ENCODE measurements at places on chromosomes 1 and 21.
A peak's percentile ranks its signal among the peaks of the same experiment; 100 is the strongest.

- no peak for DNase-seq
Measured at GRCh38 chr1:230504310-230504709, 78.2 kb upstream of the PGBD5 start.

DNA sequence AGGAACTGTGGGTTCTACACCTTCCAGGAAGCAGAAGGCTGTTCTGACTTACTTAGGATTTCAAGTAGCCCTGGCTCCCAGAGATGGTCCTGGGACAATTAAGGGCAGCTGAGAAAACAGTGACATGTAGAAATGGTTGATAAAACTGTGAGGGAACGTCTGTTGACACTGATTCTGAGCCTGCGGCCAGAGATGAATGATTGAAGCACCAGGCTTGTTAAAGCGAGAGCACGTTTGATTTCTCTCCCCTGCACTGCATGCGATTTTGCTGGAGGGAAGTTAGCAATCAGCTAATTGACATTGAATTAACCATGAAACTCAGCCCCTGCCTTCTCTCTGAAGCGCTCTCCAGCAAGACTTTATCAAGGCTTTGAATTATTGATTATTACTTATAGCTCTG is 29.9 kb upstream of the POU3F1 start:
- peak; percentile 61 for DNase-seq

DNA sequence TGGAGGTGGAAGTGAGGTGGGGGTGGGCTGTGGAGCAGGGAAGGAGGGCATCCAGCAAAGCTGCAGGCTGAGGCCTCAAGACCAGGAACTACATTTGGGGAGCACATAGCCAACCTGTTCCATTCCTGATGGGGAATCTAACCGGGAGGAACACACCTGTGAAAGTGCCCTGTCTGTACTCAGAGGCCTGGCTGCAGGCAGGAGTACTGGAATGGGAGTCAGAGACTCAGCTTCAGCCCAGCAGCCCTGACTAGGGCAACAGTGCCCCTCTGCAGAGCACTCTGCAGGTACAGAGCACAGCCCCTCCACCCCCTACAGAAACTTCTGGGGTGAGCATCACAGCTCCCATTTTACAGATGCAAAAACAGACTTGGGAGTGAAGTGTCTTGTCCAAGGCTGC is 126.4 kb downstream of the DMRTB1 start:
- no peak for DNase-seq

DNA sequence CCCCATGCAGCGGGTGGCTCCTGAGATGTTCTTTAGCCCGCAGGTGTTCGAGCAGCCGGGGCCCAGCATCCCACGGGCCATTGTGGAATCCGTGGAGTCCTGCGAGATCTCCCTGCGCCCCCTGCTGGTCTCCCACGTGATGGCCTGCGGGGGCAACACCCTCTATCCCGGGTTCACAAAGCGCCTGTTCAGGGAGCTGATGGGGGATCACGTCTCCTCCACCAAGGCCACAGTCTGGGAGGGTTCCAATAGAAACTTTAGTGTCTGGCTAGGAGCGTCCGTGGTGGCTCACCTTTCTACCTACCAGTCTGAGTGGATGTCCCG is 71.0 kb downstream of the ACTL8 start:
- DNase-seq, result no peak

GRCh38 chr1:217078078-217078690 is 355.0 kb upstream of the ESRRG start:
- DNase-seq, result peak; percentile 57

- no peak for DNase-seq
Measured at GRCh38 chr1:107622966-107623365, 342.0 kb downstream of the VAV3 start.

DNA sequence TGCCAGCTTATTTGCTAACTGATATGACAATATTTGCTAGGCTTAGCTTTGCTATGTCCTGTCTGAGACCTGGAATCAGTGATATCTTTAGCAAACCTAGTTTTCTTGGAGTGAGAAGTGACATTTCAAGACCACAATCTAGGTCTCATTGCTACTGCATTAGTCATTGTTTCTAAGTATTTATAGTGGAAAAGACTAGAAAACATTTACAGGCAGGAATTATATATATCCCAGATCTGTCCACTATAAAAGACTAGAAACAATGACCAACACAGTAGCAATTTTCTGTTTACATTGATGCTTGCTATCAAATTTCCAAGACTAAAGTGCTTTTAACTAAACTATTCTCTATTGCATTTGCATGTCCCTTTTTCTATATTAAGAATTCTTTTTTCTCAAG is 5.0 kb upstream of the RGS18 start:
- no peak for DNase-seq

GRCh38 chr1:39490596-39491145 is 765 bp upstream of the BMP8A start:
- peak; percentile 97 for DNase-seq

GRCh38 chr1:200921571-200922110 is 26.9 kb downstream of the INAVA start:
- no peak for DNase-seq

- no peak for DNase-seq
Measured at GRCh38 chr21:15875286-15875685, 145.5 kb downstream of the USP25 start.

DNA sequence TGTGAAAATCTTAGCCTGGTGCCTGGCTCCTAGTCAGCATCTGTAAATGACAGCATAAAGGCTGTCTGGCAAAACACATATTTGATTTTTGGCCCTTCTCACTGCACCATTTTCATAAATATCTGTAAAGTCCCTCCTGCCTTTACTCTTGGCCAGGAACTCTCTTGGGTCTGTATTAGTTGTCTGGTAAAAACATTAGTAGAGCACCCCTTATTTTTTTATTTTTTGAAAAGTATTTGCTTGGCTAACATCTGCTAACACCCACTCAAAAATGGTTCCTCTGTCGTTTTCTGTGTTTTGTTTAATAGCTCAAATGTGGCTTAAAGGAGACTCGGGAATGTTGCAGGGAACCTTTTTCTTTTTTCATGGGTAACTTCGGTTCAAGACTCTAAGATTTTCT is 293.4 kb downstream of the HMCN1 start:
- DNase-seq, result no peak

DNA sequence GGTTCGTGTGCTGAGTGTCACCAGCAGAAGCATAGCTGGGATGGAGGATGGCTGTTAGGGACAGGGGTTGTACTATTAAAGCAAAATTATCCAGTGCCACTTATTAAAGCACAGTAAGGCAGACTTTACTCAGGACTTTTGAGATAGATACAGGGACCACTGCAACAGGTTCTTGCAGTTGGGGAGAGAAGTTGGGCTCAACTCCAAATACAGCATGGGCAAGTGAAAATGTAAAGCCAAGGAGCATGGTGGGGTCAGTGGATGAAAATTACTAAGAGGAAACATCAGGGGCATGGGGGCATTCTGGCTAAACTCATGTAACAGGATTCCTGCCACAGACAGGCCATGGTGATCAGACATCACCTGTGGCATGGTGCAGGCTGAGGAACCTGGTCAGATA is 15.0 kb upstream of the REN start:
- no peak for DNase-seq

DNA sequence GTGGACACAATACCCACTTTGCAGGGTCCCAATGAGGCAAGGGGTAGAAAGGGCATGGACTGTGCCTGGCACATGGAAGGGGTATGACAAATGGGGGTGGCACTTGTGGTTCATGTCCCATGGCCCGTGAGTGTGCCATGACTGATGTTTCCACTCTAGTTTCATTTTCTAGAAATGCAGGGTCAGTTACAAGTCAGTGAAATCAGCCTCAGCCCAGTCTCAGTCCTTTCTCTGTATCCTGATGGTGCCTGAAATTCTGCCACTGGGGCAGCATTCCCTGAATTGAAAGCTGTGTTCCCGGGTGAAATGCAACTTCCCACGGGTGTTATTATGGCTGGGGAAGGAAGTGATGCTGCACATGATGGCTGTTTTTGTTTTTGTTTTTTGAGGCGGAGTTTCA is 110.8 kb upstream of the ZBTB40 start:
- no peak for DNase-seq

DNA sequence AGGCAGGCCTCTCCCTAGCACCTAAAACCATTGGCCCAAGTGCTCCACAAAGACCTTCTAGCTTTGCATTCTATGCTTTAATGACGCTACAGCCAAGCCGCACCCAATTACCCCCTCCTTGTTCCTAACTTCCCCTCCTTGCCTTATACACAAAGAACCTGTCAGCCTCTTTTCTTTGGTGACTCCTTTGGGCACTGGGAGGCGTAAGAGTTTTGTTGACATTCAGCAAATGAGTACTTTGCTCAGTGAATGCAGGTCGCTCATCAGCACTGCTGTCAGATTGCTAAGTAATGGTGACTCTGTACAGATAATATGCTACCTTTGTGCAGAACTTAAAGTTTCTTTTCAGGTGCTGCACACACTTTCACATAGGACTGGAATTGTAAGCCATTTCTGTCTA is 187.6 kb upstream of the FAM78B start:
- DNase-seq, result peak; percentile 53

- no peak for DNase-seq
Measured at GRCh38 chr1:115922801-115923200, 53.5 kb upstream of the SLC22A15 start.

DNA sequence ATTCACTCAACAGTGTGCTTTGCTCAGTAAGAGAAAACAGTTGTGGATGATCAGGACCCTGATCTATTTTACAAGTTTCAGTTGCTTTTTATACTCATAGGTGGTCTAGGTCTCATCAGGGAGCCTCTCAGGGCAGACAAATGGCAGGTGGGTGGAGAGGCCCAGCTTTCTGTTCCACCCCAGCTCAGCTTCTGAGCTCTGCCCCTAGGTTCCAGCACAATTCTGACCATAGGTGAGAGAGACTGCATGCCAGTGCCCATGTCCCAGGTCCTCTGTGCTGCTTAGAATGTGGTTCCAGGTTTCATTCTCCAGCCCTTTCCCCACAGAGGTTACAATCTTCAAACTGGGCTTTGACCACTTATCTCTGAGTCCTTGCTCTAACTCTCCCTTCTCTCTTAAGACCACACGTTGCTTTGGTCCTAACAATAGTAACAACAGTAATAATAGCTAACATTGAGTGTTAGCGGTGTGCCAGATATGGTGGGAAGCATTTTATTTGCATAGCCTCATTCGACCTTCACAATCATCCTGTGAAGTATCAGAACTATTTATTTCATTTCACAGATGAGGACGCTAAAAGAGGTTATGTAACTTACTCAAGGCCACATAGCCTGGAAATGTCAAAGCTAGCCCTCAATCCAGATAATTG is 19.6 kb upstream of the DUSP10 start:
- no peak for DNase-seq

- DNase-seq, result no peak
Measured at GRCh38 chr1:206006946-206007345, 3.8 kb upstream of the RAB7B start.

DNA sequence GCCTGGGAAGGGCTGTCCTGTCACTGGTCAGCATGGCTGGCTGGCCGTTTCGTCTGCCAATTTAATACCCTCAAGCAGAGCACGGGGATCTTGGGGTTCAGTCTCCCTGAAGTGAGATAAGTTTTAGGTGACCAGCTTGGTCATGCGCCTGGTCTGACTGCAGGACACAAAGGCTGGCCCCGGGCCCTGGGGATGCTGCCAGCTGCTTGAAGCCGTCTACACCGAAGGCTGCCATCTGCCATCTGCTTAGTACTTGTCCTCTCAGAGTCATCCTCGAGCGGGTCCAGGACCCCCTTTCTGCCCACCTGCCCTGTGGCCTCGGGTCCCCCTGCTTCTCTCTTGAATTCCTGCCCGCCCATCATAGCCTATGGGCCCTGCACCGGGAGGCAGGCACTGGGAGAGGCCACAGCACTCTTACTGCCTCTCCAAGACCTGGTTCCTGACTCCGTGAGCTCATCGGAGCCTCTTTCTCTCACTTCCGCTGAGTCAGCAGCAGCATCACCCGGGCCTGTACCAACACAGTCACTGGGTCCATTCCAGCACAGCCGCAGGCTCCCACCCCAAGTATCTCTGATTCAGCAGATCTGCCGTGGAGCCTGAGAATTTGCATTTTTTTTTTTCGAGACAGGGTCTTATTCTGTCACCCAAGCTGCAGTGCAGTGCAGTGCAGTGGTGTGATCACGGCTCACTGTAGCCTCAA is 7.0 kb downstream of the FBLIM1 start:
- DNase-seq, result no peak

DNA sequence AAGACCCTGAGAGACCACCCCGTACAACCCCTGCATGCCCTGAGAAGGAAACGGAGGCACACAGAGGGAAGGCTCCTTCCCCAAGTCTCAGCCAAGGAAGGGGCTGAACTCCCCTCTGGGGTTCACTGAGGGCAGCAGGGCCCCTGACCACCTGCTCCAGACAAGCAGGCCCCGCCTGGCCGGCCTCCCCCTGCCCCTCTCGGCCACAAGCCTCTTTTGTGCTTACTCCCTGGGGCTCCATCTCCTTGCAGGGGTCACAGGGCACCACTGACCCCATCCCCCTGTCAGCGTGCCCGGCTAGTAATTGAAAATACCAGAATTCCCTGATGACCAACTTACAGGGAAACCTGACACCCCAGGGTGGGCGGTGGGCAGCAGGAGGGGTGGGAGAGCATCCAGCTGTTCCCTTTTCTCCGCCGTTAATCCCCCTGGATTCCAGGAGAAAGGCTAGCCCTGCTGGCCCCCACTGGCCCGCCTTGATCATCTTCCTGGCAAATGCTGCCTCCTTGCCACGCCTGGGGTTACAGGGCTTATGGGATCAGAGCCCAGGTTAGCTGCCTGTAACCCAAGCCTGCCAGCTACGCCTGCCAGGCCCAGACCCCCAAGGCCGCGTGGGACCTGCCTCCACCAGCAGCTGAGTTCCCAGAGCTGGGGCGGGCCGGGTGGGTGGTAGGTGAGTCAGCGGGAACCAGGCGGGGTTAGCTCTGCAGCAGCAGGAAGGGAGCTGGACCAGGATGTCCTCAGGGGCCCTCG is 96.1 kb downstream of the LACTBL1 start:
- no peak for DNase-seq

DNA sequence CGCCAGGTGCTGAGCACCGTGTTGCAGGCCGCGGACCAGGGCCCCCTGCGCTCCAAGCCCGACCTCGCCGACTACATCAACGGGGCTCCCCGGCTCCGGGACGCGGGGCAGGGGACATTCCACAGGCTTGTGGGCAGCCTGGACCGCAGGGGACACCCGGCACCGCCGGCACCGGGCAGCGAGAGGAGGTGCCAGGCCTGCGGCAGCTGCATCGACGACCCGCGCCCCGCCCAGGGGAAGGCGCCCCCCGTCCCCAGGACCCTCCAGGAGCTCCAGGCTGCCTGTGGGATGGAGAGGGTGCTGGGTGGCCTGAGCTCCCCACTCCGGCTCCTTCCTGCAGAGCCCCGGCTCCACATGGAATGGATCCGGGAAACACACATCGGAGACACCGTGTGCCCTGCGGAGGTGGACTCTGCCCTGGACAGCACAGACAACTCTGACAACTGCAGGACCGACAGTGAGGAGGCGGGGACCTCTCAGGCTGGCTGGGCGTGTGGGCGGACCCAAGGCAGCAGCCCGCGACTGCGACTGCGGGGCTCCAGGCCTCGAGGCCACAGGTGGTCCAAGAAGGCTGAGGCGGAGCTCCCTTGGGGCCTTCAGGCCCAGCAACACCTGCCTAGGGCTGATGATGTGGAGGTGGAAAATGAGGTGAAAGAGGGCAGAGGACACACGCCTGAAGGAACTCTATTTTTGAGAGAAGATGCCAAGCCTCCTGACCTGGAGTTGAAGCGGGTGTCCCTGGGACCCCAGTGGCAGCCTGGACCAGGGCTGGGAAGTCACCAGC is 22.8 kb downstream of the KIAA1614 start:
- no peak for DNase-seq

Data from NCI-H510A treated with DMSO at 0.1 percent for 48 hours (cell line).